Left lung (tissue), 14 donors: ENCODE measurements at places on chromosomes 13 and 19.

DNA sequence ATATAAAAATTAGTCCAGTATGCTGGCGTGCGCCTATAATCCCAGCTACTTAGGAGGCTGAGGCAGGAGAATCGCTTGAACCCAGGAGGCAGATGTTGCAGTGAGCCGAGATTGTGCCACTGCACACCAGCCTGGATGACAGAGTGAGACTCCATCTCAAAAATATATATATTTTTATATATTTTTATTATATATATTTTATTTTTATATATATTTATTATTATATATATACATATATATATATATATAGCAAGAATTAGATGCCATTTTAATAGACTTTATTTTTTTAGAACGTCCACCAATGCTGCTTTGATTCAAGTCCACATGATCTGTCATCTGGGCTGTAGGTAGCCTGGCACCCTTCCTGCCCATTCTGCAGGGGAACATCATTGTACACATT, 3.5 kb upstream of the OR7D2 start:
- no peak for DNase-seq

GRCh38 chr19:12995596-12996405, 526 bp downstream of the NFIX start:
- DNase-seq = no peak

GRCh38 chr13:100423375-100423774, 165.2 kb downstream of the GGACT start:
- DNase-seq = no peak

DNA sequence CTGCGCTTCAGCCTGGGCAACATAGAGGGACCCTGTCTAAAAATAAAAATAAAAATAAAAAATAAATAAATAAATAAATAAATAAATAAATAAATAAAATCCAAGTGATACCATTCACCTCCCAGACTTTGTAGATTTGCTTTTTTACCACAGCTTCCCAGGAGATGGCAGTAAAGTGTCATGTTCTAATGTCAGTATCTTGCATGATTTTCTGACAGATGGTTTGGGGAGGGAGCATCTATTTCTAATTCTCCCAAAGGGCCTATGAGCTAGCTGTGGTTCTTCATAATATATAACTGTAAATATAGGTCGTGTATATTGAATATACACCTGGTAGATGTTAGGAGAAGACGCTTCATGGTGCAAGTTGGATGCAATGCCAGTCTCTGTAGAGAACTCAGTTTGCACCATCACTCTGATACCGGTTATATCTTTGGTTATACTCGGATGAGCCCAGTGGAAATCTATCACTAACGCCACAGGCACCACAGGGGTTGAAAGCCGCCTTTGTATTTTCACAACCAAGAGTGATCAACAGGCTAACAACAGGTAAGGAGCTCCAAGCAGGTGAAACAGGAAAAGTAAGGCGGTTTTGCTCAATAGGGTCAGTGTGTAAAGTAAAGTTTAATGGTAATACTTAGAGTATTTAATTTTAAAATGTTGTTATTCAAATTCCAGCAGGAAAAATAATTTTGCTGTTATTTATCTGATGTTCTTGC, 13.9 kb downstream of the APLP1 start:
- peak; percentile 81 for DNase-seq

DNA sequence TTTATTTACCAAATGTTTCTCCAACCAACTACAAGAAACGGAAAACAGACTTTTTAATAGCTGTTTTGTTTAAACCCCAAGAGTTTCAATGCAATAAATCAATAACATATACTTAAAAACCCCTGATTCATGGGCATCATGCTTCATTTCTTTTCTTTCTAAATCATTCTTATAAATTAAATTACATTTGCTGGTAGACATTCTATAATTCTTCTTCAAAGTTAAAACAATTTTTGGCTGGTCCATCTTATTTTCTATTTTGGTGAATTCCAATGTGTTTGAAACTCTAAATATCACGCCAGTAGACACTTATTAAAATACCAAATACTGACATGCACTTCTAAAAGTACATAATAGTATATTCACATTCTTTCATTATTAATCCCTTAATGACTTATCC, 408.6 kb downstream of the LIG4 start:
- DNase-seq = no peak

DNA sequence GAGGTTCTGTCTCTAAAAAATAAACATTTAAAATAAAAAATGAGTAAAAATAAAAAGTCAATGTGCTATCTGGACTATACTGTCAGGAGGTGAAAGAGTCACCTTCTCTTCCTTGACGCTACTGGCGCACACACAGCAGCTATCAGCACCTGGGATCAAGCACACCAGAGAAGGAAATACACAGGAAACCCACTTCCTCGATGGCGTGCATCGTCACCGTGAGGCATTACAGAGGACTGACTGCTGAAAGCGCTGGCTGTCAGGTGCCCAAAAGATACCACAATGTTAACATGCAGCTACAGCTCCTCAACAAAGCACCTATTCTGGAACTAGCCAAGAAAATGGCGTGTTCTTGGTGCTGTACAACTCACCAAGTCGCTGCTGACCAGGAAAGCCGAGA, 6.1 kb downstream of the SLC35E1 start:
- DNase-seq = no peak

DNA sequence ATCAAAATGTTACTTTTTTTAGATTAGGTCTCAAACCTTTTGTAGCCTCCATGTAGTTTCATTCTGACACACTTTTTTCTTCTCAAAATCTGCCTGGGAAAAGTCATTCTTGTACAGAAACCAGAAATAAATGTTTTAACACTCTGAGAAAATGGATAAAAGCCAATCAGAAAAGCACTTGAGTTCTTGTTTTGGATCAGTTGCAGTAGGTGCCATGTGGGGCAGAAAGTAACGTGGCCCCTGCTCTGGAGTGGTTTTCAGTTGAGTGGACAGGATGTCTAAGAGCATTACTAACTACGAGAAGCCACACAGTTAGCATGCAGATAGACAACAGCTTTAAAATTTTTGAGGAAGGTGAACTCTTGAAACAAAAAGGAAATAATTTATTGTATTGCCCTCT, 19.1 kb downstream of the GPR183 start:
- DNase-seq = no peak

DNA sequence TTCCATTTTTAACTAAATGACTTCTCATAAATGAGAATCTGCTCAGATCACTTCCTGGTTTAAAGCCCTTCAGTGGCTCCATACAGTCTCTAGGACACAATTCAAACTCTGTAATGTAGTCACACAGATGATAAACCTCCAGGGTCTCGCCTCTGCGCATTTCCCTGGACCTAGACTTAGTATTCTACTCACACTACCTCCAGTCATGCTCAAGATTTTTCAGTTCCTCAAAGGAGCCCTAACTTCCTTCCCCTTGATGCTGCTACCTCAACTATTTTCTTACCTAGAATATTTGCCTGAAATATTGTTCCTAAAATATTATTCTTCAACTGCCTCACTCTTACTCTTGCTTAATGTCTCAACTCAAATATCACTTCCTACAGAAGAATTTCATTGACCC, 86.7 kb upstream of the TPP2 start:
- no peak for DNase-seq

DNA sequence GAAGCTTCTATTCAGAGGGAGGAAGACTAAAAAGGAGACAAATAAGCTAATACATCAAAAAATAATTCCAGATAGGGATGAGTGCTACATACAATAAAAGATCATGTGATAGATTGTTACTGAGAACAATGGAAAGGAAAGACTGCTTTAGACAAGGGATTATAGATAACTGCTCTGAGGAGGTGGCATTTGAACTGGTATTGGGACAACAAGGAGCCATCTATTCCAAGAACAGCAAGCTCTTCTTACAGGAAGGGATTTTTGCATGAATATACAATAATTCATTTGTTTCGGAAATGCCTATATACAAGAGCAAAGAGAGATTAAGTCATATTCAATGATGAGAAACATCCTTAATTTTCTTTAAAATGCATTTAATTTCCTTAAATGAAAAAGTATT, 540.5 kb upstream of the KLF12 start:
- no peak for DNase-seq
